Left hindlimb (tissue), 1 donor: ENCODE measurements at places on chromosomes 6 and 20.

- no peak for DNase-seq
These were observed 9.8 kb downstream of the BCAS4 start for GRCh38 chr20:50804437-50805348.

DNA sequence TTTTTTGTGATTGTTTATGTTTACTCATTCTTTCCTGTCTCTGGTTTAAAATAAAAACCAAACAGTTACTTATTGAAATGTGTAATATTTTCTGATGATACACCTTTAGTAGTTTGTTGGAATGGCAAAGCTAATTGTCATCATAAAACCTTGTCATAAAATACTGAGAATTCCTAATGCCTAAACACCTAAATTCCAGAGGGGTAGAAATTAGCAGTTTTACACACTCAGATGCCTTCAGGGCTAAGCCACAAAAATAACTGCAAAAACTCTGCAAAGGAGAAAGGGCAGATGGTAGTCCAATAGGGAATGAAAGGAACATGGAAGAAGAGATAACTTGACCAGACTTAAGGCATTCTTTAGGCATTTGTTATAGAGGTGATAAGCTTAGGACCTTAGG lies 30.3 kb downstream of the FAM83B start:
- no peak for DNase-seq

DNA sequence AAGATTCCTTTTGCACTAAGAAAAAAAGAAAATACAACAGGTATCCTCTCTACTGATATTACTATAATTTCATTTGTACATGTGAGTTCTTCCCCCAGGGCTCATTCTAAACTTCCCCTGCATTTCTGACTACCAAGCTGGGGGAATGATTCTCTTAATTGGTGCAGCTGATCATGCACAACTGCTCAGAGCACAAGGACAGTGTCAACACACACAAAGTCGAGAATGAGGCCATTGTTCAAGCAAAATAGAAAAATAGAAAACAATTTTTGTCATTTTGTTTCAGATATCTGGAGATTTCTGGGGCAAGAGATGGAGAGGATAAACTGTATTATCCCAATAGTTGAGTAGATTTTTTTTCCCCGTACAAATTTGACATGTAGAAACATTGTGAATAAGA lies 236.3 kb downstream of the HAO1 start:
- no peak for DNase-seq

- no peak for DNase-seq
These were observed 20.9 kb upstream of the SPO11 start for GRCh38 chr20:57308451-57309271.

GRCh38 chr6:168941036-168941435 lies 312.6 kb downstream of the THBS2 start:
- DNase-seq, result no peak

- peak; percentile 67 for DNase-seq
These were observed 97.4 kb upstream of the RNF24 start for GRCh38 chr20:4112481-4113421.

GRCh38 chr20:1282966-1283365 lies 16.9 kb downstream of the SNPH start:
- no peak for DNase-seq

- no peak for DNase-seq
These were observed 238.0 kb downstream of the COL12A1 start for GRCh38 chr6:74967821-74968220.

GRCh38 chr6:102717737-102718456 lies 1324.4 kb downstream of the GRIK2 start:
- no peak for DNase-seq

- DNase-seq, result no peak
These were observed 63.0 kb upstream of the RBM24 start for GRCh38 chr6:17218023-17218748.

DNA sequence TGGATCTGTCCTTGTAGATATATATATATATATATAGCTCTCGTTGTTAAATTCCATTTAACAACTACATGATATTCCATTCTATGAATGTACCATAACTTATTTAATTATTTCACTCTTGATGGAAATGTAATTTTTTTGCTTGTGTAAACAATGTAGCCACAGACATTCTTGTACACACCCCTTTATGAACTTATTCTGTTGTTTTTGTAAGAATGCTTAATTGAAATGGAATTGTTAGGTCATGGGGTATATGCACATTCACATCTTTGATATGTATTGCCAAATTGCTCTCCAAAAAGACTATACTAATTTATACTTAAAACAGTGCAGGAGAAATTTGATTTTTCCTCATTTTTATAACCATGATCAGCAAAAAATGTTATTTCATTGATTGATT lies 67.2 kb downstream of the MAP3K4 start:
- no peak for DNase-seq

DNA sequence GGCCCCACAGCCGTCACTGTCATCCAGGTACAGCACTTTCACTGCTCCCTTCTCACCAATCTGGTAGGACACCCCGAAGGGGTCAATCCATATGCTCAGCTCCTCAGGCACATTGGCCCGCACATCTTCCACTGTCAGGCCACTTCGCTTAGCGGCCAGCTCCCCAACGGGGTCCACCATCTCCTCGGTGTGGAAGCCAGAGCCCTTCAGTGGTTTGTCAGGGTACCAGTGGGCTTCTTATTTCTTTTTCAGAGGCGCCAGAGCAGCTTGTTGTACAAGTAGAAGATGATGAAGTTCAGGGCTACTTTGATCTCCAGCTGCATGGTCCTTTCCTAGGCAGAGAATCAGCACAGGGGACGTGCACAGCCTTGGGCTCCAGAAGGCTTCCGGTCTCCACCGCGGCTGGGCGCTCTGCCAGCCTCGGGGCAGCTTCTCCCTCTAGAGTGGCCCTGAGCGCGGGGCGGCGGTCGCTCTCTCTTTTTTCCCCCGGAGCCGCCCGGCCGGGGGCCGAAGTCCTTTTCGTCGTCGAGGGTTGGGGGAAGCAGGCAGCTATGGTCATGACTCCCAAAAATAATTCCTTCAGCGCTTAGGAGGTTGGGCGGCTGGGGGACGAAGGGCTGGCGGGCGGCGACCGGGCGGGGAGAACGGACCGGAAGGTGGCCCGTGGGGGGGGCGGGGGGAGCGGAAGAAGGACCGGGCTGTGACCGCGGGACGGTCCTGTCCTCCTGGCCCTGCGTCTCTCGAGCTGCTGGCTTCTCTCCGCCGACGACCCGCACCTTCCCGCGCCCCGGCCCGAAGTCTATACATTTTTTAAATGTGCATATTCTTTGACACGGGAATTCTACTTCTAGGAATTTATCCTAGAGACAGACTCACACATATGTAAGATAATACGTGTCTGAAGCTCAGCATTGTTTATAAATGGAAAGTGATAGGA lies 6.5 kb upstream of the ZSCAN9 start:
- DNase-seq, result peak; percentile 80

DNA sequence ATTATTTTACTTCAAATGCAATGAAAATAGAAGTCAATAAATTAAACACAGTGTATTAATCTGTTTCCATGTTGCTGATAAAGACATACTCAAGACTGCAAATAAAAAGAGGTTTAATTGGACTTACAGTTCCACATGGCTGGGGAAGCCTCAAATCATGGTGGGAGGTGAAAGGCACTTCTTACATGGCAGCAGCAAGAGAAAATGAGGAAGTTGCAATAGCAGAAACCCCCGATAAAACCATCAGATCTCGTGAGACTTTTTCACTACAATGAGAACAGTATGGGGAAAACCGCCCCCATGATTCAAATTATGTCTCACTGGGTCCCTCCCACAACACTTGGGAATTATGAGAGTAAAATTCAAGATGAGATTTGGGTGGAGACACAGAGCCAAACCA lies 82.2 kb downstream of the GPR63 start:
- no peak for DNase-seq

DNA sequence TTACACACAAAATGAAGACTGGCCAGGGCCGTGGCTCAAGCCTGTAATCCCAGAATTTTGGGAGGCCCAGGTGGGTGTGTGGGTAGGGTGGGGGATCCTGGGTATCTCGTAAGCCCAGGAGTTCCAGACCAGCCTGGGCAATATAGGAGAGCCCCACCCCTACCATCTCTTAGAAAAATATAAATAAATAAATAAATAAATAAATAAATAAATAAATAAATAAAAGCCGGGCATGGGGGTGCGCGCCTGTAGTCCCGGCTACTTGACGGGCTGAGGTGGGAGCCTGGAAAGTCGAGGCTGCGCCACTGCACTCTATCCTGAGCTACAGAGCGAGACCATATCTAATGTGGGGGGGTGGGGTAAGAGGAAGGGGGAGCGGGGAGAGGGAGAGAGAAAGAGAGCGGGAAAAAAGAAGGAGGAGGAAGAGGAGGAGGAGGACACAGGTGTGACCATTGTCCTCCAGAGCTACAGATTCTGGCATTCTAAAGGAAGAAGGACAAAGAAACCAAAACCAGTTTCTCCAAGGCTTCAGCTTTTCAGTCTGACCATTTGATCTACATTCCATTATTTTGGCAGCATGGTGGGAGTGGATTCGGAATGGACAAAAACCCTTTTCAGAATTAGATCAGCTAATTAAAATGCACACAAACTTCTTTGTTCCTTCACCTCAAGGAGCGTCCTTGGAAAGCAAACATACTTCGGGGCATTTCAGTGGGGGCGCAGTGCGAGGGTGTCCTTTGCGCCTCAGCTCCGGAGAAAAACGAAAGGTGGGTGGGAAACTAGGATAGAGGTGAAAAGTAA lies 577 bp upstream of the C6orf141 start:
- no peak for DNase-seq

DNA sequence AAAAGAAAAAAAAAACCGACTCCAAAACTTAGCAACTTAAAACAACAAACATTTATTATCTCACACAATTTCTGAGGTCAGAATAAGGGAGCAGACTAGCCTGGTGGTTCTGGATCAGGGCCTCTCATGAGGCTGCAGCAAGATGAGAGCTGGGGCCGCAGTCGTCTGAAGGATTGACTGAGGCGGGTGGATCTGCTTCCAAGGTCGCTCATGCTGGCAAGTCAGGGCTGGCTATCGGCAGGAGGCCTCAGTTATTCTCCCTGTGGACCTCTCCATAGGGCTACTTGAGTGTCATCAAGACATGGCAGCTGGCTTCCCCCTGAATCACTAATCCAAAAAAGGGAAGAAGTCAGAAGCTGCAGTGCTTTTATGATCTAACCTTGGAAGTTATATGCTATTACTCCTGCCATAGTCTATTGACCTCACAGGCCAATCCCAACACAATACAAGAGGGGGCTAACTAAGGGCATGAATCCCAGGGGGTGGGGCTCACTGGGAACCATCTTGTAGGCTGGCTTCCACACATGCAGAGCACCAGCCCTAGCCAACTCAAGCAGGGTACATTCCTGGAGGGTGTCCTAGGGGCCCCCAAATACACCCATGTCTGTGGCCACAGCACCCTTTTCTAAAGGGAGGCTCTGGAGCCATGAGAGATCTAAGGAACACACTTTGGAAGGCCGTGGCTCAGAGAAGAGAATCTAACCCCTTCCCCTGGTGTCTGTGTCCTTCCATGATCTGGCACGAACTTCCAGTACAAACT lies 11.3 kb downstream of the EBF4 start:
- no peak for DNase-seq

DNA sequence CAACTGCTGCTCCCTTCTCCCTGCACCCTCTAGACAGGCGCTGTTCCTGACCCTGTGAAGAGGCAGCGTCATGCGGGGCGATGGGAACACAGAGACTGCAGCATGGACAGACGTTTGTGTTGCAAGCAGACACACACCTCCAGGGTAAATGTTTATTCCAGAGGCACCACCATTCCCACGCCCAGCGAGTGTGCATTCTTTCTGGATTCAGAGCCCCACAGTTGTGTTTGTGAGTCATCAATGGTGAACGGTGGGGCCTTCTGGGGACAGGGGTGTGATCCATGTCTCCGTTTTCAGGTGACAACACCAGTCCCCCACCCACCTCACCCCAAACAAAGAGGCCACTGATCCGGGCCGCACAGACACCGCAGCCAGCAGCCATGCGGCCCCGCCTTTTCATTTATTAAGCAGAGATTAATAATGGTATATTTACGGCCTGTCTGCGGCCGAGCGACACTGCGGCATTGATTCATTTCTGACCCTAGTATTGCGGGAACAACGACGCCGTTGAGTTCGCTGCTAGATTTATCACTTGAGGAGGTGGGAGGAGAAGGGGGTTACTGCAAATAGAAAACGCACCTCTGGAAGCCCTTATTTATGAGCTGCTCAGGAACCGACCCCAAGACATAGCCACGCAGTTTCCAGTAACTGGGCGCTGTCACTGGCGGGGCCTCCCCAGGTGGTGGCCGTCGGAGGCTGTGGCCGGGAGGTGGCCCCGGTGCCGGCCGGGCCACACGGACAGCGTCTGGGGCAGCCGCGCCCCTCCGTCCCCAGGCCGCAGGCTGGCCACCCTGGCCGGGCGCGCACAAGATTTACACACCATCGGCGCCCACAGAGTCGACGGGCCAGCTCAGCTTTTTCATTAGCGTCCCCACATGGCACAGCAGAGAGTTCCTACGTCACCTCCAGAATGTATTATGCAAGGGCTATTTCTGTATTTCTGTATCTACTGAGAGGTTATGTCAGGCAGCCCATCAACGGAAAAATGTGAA lies 367.6 kb downstream of the THBS2 start:
- DNase-seq, result peak; percentile 51
